ENCODE measurements at places on chromosomes 2 and 18. TPM values are rescaled to one million over a fixed set of nuclear protein-coding genes. Genes with fewer than 3 reads are reported as not detected.

GRCh38 chr2:37833423-37833822 lies 91.7 kb upstream of the RMDN2 start:
- no peak for DNase-seq

DNA sequence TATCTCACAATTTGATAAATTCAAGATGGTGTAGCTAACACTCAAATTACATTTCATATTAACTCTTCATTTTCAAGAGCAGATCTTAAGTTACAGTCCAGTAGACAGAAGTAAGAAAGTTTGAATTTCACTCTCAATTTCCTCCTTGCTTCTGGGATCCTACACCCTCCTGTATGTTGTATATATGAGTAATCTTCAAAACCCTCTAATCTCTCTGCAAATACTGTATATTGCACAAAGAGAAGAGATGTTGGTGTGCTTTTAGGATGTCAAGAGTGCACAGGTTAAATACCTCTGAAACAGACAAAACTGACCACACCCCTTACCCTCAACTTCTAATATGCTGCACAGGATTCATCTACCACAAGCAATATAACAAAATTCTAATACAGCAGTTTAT lies 6.7 kb downstream of the CHST9 start:
- DNase-seq: no peak

GRCh38 chr2:193561054-193561453 lies 1366.3 kb upstream of the TMEFF2 start:
- no peak for DNase-seq

GRCh38 chr18:28890791-28891190 lies 713.9 kb upstream of the CDH2 start:
- no peak for DNase-seq

DNA sequence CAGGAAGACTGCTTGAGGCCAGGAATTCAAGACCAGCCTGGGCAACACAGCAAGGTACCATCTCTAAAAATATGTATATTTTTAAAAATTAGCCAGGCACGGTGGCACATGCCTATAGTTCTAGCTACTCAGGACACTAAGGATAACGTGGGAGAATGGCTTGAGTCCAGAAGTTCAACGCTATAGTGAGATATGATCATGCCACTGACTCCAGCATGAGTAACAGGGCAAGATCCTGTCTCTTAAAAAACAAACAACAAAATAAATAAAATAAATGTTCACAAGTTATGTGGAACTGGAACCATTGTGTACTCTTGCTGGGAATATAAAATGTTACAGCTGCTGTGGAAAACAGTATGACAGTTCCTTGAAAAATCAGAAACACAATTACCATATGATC lies 47.2 kb downstream of the USP34 start:
- no peak for DNase-seq

DNA sequence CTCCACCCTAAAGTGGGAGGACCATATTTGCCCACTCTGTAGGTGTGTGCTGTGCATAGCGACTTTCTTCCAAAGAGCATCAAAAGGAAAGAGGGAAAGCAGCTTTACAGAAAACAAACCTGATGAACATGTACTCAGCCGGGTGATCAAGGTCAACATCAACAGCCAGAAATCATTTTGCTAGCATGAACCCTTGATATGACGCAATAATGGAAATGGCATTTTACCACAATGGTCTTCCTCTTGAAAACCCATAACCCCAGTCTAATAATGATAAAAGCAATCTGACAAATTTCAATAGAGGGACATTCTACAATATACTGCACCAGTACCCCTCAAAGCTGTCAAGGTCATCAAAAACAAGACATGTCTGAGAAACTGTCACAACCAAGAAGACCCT lies 350.2 kb downstream of the FBXO15 start:
- no peak for DNase-seq

- no peak for DNase-seq
Observed at GRCh38 chr2:191315365-191315752, 70.2 kb downstream of the MYO1B start.

DNA sequence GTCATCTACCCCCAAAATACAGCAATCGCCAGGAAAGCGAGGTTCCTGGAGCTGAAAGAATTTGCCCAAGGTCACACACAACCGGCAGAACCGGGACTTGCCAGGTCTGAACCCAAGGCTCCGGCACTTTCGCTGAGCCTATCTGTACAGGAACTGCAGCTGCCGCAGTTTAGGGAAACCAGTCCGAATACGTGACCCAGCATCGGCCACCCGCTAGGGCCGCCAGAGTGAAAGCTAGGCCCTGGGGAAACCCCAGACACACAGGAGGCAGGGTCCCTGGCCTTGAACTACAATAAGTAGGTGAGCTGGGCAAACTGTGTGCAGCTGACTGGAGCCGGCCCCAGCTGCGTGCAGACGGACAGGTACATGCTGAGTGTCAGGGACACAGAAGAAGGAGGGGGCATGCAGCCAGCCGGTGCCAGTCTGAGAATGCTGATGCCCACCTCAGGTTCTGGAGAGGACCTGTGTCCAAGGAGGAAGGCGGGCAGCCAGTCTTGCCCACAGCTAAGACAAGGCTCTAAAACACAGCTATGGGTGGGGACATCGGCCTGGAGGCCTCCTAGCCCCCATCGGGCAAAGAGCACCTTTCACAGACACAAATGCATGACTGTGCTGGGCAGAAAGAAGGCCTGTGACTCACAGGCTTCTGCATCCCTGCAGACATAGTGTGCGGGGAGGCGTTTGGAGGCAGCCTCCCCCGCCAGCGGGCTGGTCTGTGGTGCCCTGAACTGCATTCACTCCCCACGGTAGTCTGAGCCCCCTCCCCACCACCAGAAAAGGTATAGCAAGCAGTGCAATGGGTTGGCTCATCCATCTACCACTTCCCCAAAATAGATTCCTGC lies 107.4 kb upstream of the ID2 start:
- DNase-seq: no peak

DNA sequence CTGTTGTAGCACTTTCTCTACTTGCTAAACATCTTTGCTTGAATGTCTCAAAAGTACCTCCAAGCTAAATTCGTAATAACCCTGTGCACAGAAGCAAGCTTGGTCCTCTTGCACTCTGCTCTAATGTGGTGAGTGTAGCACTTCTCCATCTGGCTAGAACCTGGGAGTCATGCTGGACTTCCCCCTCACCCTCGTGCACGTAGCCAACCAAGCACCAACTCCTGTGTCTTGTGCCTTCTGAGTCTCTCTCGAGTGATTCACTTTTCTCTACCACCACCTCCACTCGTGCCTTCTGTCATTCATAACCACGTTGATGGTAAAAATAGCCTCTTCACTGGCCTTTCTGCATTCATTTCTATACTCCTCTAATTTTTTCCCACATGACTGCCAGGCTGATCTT lies 91.9 kb upstream of the KCNE4 start:
- no peak for DNase-seq

DNA sequence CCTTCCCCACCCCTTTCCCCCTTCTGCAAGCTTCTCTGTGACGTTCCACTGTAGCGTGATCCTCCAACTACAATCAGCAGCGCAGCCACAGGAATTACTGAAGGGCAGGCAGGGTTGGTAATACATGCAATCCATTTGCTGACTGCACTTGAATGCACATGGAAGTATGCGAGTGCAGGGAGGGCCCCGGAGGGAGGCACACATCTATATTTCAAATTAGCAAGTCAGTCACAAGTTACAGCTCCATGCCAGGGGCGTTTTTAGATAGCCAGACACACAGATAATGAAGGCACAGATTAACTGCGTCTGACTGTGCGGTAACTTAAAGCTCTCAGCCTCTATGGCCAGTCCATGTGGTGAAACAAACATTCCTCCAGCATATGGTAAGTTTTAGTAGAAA lies 209.2 kb upstream of the GATA6 start:
- DNase-seq: no peak

- DNase-seq: no peak
Observed at GRCh38 chr2:216732334-216732733, 37.0 kb upstream of the IGFBP5 start.

GRCh38 chr2:196295005-196295404 lies 123.6 kb upstream of the STK17B start:
- no peak for DNase-seq

DNA sequence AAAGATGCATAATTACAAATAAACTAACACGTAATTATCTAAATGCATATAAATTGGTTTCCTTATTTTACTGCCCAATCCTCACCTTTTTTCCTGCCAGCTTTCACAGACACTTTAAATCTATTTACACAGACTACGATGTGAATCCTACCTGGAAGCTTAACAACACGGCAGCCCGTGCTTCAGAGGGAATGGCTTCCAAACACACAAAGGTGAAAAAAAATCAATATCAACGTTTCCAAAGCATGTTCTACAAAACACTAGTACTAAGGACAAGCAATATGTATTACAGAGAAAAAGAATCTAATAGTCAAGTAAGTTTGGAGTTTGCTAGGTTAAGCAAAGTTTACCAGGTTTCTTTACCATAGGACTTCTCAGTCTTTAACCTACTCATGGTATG lies 4.4 kb downstream of the MAP4K3 start:
- DNase-seq: no peak

- no peak for DNase-seq
Observed at GRCh38 chr18:56021809-56022195, 433.8 kb upstream of the TCF4 start.

DNA sequence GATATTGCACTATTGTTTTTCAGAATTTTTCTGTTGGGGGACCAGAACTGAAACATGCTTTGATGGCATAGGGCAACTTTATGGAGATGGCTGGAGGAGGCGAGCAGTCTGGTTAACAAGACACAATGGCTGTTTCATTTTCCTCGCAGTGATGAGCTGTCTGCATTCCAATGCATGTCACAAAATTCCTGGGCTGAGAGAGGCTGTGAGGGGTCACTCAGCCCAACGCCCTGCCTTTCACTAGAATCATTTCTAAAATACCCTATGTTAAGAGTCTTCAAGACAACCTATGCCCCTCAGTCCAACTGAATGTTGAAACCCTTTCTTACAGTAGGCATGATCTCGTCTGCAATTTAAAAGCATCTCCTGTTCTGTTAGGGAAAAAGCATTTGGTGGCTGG lies 1090.0 kb downstream of the BCL11A start:
- DNase-seq: no peak

GRCh38 chr2:16044946-16045456 lies 104.7 kb downstream of the MYCN start:
- DNase-seq: no peak

DNA sequence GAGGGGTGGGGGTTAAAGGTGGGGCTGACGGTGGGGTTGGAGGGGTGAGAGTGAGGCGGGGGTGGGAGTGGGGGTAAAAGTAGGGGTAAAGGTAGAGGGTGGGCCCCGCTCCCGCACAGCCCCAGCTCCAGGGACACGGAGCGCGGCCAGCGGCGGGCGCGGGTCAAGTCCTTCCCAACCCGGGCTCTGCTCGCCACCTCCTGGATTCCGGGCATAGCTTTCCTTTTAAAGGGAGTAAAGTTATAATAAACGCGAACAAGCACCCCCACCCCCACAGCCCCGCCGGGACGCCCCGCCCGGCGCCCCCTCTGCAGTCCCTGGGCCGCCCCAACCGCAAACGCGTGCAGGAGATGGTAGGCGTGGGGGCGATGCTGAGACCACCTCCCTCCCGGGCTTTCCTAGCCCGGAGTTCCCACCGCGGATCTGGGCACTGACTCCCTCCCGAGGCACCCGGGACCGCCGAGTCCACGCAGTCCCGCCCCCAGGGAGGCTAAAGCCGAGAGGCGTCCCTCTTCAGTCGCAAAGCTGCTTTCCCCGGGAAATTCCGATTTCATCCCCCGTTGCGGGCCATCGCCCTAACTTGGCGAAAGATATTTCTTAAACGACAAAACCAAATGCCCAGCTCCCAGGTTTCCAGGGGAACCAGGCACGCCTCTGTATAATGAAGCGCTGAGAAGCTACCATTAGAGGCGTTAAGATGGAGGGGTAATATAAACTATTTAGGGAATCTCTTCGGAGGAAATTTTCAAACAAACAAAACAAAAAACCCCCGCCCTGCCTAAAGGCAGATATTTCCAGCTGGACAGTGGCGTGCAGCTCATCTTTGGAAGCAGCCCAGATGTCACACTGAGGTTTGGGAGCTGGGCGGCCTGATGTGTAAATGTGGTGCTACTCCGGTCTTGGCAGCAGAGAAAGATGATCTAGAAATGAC lies at the start of gene LIMS2:
Gene LIMS2 (minus strand): TSS at position 200 of the 931 bp plus-strand sequence. CDS start 506 bp downstream, outside the sequence.
- no peak for DNase-seq

GRCh38 chr2:239553376-239554000 lies 152.7 kb upstream of the HDAC4 start:
- no peak for DNase-seq

DNA sequence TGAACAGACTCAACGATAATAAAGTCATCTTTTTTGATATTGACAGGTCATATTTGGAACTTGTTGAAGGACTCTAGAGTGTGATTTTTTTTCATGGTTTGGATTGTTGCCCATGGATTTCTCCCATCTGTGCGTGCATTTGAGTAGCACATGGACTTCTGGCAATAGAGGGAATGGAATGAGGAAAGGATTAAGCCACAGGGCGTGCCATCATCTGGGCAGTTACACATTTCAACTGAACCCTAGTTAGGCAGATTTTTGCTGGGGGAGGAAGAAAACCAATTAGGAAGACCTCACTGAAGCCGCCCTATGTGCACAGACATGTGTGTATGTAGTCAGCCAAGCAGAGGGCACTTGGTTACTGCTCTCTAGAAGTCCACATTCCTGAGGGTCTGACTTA lies 72.6 kb downstream of the TPGS2 start:
- DNase-seq: no peak

DNA sequence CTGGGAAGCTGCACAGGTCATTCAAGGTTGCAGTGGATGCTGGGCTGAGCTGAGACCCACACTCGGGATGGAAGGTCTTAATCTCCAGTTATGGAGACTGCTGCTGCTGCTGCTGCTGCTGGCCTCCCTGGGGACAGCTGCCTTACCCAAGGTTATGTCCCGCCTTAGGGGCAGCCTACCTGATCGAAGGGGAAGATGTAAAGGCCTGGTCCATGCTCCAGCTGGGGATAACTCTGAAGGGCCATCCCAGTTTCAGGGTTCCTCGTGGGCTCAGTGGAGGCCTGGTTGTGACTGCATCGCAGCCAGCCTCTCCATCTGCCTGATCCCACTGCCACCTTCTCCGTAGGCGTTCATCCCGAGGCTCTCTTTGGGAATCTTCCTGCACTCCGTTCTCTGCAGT lies 33.0 kb downstream of the RHOB start:
- no peak for DNase-seq

- no peak for DNase-seq
Observed at GRCh38 chr18:51953521-51953920, 386.5 kb upstream of the DCC start.

GRCh38 chr18:80232710-80233109 lies 14.6 kb downstream of the PARD6G start:
- no peak for DNase-seq

The BMP10 gene
- not detected for total RNA-seq

The TMEM214 gene
- total RNA-seq: 97.3 TPM

Measured in CD4-positive, alpha-beta memory T cell (primary cell).